ENCODE measurements at places on chromosomes 1 and 21.

GRCh38 chr1:60697204-60697994 is 385.0 kb upstream of the NFIA start:
- DNase-seq = no peak

DNA sequence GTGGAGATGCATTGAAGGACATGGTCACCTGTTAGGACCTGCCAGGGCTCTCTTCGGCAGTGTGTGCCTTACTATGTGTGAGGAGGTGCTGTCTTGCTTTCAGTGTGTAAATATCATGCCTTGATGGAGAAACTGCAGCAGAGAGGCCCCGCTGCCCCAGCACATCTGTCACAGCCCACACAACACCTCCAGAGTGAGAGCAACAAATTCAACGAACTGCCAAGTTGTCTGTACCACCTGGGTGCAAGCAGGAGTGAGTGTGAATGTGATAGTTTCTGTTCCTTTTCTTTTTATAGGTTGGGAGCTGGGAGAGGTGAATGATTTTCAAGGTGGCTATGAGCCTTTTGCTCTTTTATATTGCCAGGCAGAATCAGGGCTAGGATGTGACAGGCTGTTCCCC is 114.6 kb upstream of the KIAA0040 start:
- DNase-seq = no peak

- no peak for DNase-seq
Observed at GRCh38 chr1:38775175-38775845, 84.3 kb downstream of the RRAGC start.

- DNase-seq = no peak
Observed at GRCh38 chr1:115748401-115749150, 19.9 kb downstream of the CASQ2 start.

DNA sequence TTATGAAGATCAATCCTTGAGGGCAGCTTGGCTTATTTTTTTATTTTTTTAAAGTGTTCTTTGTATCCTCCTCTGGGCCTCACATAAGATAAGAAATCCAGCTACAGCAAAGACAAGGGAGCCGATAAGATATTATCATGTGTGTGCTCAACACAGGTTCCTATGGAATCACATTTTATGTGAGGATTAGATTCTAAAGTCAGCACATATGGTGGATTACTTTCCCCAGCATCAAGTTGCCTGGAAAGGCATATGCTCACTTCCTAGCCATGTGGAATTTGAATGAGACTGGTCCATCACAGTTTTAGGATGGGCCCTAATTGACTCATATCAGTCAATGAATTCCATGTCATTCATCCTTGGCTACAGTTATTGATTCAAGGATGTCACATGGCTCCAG is 456.9 kb upstream of the LRRC7 start:
- no peak for DNase-seq

GRCh38 chr1:111571987-111572386 is 47.6 kb upstream of the RAP1A start:
- DNase-seq = no peak

DNA sequence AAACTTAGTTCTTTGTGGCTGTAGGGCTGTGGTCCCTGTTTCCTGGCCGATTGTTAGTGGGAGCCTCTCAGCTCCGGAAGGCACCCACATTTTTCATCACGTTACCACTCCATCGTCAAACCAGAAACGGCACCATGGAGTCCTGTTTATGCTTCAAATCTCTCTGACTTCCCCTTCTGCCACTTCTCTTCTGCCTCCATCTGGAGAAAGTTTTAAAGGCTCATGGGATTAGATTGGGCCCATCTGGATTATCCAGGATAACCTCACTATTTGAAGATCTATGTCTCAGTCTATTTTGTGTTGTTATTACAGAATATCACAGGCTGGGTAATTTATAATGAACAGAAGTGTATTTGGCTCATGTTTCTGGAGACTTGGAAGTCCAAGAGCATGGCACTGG is 19.3 kb upstream of the IL22RA1 start:
- DNase-seq = no peak

- no peak for DNase-seq
Observed at GRCh38 chr1:3004285-3005205, 16.7 kb upstream of the ACTRT2 start.

GRCh38 chr1:53108646-53109580 is 33.5 kb downstream of the SLC1A7 start:
- no peak for DNase-seq

GRCh38 chr1:171644805-171645483 is 7.5 kb downstream of the MYOC start:
- DNase-seq = peak; percentile 37

- no peak for DNase-seq
Observed at GRCh38 chr1:91724231-91724630, 161.7 kb downstream of the TGFBR3 start.

DNA sequence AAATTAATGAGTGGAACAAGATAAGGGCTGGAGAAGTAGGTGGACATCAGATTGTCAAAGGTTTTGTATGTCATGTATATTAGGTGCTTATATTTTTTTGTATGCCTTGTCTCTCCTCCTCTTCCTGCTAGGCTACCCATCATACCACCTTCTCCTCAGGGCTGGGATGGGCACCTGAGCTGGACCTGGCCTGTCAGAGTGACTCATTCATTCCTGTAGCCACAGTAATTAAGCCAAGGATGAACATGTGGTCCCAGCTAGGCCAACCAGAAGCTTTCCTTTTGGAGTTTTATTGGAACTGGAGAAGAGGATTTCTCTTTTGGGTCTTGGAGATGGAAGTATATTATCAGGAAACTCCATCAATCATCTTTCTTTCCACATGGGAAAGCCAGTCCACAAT is 21.2 kb downstream of the PTGS2 start:
- DNase-seq = no peak

DNA sequence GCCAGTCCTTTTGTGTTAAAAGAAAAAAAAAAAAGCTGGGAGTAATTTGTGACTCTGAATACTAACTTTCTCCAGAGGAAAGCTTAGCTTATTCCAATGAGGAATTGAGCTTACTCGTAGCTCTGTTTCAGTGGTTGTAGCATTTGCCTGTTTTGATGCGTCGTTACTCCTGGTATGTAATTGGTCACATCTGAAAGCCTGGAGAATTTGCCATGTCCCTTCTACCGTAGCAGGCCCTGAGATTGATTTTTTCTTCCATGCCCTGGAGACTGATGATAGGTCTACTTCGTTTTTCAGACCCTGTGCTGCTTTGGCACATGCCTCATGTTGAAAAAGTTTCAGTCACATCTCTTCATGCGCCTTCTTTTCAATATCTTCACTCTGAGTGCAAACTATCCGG is 1103.0 kb downstream of the PLA2G4A start:
- DNase-seq = no peak

GRCh38 chr1:211610779-211611556 is 32.0 kb upstream of the SLC30A1 start:
- no peak for DNase-seq

GRCh38 chr1:228810878-228811711 is 75.8 kb downstream of the RHOU start:
- DNase-seq = no peak

- DNase-seq = no peak
Observed at GRCh38 chr1:115220340-115221270, 117.4 kb downstream of the NGF start.

GRCh38 chr1:21674957-21675356 is 5.8 kb upstream of the RAP1GAP start:
- no peak for DNase-seq

All from activated T-cell treated with anti-CD3 and anti-CD28 coated beads for 1 hour (primary cell).